ENCODE measurements at places on chromosomes 4 and X.

DNA sequence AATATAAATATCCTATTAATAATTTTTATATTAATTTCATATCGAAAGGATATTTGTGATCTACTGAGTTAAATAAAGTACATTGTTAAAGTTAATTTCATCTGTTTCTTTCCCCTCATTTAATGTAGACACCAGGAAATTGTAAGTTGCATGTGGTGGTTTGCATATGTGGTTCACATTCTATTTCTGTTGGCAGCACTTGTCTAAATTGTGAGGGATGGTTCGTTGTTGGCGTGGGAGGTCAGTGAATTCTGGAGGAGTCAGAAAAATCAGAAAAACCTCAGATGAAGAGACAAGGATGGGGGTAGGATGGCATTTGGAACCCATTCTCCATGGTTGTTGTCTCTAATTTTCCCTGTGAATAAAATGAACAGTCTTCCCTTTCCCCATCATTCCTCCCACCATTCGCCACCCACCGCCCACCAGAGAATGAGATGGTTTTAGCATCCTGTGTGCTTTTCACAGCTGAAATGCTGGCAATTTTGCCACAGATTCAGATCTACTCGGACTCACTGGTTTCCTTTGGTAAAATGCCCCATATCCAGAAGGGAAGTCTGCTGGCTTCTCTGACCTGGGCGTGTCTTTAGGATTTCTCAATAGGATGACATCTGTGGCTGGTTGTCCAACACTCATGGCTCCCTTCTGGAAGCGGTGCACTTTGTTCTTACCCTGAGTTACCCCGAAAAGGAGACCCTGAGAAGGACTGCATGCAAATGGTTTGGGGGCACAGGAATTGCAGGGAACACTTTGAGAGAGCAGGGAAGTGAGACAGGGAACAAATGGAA is 52.3 kb downstream of the LGI2 start:
- no peak for DNase-seq

DNA sequence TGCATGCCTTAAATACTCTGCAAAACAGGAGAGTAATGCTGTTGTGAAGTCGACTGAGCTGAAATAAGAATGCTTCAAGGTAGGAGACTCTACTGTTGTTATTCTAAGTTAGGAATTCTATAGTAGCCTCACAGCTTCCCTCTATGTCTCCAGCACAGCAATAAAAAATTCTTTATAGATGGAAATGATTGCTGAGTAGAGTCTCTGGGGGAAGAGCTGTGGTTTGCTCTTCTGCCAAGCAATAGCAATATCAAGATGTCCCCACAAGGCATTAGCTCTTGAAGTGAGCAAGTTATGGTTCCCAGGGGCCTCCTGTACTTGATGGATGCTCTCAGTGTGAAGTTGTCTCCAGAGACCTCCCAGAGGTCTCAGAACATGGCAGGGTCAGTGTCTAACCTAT is 880.6 kb upstream of the FRG1 start:
- DNase-seq: no peak

DNA sequence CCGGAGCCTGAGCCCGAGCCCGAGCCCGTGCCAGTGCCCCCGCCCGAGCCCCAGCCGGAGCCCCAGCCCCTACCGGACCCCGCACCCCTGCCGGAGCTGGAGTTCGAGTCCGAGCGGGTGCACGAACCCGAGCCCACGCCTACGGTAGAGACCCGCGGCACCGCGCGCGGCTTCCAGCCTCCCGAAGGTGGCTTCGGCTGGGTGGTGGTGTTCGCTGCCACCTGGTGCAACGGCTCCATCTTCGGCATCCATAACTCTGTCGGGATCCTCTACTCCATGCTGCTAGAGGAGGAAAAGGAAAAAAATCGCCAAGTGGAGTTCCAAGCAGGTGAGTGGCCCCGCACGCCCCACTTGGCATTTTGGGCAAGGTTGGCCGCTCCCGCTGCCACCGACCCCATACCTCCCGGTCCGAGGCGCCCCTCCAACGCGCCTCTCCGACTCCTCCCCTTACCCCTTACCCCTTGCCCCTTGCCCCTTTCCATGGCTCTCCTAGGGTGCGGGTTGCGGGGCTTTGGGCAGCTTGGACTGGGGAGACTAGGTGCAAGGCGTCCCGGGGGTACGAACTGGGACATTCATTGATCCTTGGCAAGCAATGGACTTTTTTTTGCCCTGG is 553 bp downstream of the SLC16A2 start:
- DNase-seq: no peak

DNA sequence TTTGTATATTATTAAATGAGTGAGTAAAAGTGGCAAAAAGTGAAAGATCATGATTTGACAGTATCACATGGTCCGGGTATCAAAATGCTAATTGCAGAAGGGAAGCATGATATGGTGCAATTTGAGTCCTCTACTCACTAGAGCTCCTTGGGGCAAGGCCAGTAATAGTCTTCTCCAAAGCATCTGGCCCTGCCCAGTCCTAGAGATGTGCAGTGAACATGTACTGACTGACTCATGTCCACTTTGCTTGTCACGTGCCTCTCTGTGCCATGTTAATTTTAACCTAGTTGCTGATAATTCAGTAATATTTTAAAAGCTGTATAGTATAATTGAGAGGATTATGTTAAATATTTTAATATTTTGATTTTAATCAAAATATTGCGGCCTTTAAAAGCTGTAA is 54.6 kb upstream of the TENM3 start:
- DNase-seq: no peak

DNA sequence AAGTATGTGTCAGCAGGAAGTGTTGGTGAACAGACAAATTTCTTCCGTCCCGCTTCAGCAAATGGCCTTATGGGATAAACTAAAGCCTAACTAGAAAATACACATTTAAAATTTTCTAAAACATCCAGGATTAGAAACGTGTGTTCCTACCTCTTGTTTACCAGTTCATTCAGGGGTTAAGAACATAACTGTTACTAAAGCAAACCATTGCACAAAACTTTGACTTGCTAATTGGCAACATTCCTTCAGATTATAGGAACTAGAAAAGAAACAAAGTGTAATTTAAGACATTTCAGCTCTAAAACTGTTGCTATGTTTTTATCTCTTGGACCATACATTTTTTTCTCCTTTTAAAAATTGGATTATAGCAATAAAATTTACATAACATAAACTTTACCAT is 39.5 kb upstream of the CXCL13 start:
- DNase-seq: no peak

DNA sequence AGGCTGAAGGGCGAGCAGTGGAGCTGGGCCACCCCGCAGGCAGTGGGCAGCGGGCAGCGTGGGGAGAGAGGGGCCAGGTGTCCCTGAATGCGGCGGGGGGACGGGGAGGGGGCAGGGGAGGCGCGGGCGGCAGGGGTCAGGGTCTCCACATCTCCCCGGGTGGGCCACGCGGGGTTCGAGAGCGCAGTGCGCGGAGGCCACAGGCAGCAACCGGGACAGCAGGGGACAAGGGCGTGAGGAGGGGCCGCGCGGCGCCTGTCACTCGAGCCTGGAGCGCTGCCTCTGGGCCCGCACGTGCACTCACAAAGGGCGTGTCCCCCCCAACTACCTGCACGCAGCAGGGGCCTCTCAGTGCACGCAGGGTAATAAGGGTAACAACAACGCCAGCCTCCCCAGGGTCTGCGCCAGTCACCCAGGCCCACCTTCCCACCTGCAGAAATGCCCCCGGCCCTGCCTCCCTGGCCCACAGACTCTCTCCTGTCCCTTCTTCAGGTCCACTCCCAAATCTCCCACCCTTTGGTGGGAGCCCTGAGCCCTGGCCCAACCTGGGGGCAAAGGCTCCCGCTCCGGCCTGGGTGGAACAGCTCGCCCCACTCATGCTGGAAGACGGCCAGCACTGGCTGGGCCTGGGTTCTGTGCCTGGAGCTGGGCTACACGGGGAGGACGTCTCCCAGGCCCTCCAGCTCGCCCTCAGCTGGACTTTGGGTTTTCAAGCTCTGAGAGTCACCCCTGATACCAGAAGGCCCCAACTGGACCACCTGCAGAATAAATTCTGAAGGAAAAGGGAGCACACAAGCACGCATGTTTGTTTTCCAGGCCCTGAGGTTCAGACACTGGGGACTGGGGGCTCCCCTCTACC is 53.2 kb downstream of the ZFYVE28 start:
- DNase-seq: no peak

GRCh38 chrX:136275553-136275952 is 24.4 kb upstream of the MAP7D3 start:
- no peak for DNase-seq

GRCh38 chrX:23317799-23318724 is 16.6 kb upstream of the PTCHD1 start:
- DNase-seq: no peak

DNA sequence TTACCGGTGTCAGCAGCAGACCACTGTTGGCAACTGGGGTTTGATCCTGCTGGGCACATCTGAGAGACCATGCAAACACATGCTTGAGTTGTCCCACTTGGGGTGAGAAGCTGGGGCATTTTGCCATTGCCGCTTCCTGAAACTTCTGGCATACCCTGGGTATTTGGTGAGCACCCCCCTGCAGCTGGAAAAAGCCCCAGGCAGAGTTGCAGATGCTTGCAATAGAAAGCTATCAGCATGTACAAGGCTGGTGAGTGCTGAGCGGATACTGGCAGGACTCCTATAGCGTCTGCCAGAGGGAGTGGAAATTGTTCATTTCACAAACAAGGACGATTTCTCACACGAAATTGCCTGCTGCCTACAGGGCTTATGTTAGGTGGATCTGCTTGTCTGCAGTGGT is 32.3 kb downstream of the SUPT20HL1 start:
- no peak for DNase-seq

DNA sequence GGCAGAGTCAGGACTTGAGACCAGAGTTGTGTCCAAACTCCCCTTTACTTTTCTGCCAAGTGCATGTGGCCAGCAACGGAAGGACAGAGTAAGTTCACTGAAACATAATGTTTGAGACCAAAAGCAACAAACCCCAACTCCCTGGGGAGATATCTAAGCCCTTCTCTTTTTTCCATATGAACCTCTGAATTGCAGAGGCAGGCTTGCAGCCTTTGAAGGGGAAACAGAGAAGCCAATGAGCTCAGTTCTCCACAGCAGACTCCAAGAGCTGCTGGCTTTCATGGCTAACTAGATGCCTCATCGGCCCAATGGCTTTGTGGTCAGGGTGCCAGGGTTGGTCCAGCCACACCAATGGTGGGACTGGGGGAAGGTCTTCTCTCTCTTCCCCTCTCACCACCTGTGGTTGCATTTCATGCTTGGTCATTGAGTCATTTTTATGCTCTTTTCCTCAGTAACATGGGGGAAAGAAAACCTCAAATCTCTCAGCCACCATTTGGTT is 34.0 kb downstream of the STARD8 start:
- DNase-seq: no peak

GRCh38 chr4:155964016-155964891 is 10.6 kb upstream of the CTSO start:
- no peak for DNase-seq

DNA sequence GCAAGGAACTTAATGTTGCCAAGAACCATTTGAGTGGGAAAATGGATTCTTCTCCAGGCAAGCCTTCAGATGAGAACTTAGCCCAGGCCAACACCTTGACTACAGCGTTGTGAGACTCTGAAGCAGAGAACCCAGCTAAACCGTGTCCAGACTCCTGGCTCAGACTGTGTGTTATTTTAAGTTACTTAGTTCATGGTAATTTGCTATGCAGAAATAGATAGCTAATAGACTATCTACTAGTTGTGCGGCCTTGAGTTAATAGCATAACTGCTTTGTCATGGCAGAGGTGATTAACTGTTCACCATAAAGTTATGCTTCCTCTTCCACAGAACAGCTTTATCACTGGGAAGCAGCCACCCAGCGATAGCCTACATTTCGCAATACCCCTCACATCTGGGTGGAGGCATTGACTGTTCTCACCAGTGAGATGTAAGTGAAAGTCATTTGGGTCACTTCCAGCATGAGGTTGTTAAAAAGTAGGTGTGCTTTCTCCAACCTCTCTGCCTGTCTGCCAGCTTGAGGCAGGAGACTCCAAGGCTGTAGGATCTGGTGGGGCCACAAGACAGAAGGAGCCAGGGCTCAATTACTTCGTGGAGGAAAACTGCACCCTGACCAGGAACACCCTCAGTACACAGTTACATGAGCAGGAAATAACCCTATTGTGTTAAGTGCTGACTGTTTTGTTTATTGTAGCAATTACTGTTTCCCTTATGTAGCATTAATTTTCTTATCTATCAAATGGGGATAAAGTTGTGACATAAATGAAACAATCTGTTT is 94.2 kb downstream of the GPAT3 start:
- no peak for DNase-seq

DNA sequence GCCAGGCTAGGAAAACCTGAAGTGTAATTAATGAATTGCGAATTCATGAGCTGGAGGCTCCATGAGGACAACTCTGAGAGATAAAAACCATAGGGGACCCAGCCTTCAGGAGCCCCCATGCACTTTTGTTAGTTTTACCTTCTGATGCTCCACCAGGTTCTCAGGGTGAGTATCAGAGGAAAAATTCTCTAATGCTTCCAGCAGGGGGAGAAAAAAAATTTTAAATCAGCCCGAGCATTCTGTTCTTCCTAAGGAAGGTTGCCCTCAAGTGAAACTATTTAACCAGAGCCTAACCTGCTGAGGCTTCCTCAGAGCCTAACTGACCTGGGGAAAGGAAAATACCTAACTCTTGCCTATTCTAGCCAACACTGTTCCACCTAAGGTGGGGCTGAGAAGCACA is 552.6 kb downstream of the PPARGC1A start:
- no peak for DNase-seq

GRCh38 chr4:110484767-110485166 is 8.8 kb downstream of the ENPEP start:
- no peak for DNase-seq

DNA sequence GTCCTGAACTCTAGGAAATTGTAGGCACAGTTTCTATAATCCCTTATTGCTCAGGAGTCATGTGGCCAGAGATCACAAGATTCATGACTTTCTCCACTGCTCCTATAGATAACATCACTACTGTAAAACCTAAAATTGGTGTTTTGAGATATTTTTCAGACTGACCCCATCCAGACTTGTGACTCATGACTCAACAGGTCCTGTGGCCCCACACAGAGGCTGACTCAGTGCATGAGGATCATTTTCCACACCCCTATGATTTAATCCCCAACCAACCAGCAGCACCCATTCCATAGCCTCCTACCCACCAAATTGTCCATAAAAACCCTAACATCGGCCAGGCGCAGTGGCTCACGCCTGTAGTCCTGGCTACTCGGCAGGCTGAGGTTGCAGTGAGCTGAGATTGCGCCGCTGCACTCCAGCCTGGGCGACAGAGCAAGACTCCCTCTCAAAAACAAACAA is 13.2 kb upstream of the XIAP start:
- DNase-seq: no peak

GRCh38 chrX:5976332-5976731 is 252.3 kb downstream of the NLGN4X start:
- no peak for DNase-seq

GRCh38 chr4:100340512-100341485 is 150.5 kb upstream of the DDIT4L start:
- no peak for DNase-seq

DNA sequence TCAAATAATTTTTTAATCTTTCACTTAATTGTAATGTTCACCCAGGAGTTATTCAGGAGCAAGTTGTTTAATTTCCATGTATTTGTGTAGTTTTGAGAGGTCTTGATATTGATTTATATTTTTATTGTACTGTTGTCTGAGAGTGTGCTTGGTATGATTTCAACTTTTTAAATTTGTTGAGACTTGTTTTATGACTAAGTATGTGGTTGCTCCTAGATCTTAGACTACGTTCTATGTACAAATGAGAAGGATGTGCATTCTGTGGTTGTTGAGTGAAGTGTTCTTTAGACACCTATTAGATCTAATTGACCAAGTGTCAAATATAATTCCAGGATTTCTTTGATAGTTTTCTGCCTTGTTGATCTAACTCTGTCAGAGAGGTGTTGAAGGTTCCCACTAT is 353.3 kb upstream of the GNPDA2 start:
- DNase-seq: no peak

- no peak for DNase-seq
These were observed 270.3 kb downstream of the DTHD1 start for GRCh38 chr4:36551697-36552214.
